ENCODE measurements at places on chromosomes 7 and 10.

GRCh38 chr7:114183311-114184088 lies 231.1 kb upstream of the FOXP2 start:
- DNase-seq, result no peak

- peak; percentile 56 for DNase-seq
Observed at GRCh38 chr10:86440874-86441843, 74.6 kb upstream of the GRID1 start.

DNA sequence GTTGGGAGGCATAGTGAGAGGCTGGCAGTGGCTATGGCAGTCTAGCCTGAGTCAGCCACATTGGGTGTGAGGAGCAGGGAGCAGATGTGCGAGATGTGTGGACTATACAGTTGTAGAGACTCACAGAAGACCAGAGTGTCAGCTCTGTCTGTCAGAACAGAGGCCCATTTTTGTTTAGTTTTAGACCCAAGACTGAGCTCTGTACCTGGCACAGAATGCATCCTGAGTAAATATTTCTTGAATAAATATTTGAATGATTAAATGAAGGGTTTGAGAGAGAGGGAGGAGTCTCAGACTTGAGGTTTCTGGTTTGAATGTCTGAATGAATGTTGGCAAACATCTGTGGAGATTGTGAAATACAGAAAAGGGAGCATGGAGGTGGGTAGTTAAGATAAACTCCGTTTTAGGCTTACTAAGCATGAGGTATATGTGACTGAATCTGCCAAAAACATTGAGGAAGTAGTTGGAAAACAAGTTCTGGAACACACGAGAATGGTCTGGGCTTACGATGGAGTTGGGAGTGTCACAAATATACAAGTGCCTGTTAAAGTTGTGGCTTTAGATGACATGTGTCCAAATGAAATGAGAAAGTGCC lies 3.6 kb downstream of the SEC23IP start:
- DNase-seq, result no peak

DNA sequence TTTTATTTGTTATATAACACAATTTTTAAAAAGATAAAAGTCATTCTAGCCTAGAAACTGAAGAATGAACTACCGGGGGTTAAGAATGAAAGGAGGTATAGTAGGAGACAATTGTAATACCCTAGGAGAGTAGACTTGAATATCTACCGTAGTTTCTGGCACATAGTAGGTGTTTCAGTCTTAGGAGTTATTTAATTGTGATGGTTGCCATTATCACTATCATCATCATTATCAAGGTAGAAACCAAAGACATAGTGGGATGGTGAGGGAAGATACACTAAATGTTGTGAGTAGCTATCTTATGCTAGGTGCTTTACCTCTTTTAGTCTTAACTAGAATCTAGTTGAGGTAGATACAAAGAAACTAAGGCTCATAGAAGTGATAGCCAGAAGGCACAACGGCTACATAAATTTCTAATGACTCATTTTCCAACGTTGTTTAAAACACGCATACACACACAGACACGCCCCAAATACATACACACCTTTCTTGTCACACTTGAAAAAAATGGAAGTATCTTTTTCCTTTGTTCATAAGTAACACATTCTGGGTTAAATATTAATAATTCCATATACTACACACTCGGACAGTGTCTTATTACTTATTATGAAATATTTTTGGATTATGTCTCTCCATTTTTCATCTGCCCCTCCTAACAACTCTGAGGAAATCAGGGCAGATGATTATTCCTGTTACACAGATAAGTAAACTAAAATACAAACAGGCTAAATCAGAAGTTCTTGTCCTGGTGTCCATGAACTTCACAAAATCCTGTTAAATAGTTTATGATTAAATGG lies 2.0 kb upstream of the ANLN start:
- DNase-seq, result no peak

GRCh38 chr10:110513949-110514348 lies 16.2 kb downstream of the DUSP5 start:
- DNase-seq, result no peak

GRCh38 chr10:108166401-108166800 lies 1001.9 kb upstream of the SORCS1 start:
- DNase-seq, result no peak

DNA sequence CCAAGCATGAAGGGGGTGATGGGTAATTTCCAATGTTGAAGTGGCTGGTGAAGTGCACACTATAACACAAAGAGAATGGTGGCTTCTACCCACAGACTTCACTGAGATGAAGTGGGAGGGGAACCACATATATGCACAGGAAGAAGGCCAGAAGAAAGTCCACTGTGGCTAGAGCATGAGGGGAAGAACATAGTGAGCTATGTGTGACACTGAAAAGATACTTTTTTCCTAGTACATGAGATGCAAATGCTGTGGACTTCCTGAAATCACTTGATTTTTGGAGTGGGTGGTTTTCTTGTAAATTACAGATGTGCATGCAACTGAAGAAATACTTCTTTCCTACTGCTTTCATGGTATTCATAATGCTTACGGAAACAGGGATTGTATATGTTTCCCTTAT lies 115.6 kb upstream of the PHYHIPL start:
- no peak for DNase-seq

GRCh38 chr7:105838627-105839231 lies 37.7 kb downstream of the ATXN7L1 start:
- DNase-seq, result no peak
